NCI-H2081 (cell line): ENCODE measurements at places on chromosomes 5 and 9.

GRCh38 chr9:21669701-21670100, 132.7 kb upstream of the MTAP start:
- no peak for DNase-seq

GRCh38 chr9:133989625-133990365, 2.3 kb downstream of the VAV2 start:
- no peak for DNase-seq

DNA sequence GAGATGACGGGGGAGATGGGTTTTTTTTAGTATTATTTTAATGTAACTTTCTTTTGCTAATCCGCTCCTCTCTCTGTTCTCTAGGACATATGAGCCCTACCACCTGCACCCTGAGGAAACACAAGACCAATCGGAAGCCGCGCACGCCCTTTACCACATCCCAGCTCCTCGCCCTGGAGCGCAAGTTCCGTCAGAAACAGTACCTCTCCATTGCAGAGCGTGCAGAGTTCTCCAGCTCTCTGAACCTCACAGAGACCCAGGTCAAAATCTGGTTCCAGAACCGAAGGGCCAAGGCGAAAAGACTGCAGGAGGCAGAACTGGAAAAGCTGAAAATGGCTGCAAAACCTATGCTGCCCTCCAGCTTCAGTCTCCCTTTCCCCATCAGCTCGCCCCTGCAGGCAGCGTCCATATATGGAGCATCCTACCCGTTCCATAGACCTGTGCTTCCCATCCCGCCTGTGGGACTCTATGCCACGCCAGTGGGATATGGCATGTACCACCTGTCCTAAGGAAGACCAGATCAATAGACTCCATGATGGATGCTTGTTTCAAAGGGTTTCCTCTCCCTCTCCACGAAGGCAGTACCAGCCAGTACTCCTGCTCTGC, 4.8 kb downstream of the MSX2 start:
- DNase-seq: no peak

GRCh38 chr9:8244505-8245092, 445.0 kb upstream of the DMAC1 start:
- DNase-seq: no peak

GRCh38 chr9:137812356-137813023, 65.1 kb upstream of the CACNA1B start:
- no peak for DNase-seq

DNA sequence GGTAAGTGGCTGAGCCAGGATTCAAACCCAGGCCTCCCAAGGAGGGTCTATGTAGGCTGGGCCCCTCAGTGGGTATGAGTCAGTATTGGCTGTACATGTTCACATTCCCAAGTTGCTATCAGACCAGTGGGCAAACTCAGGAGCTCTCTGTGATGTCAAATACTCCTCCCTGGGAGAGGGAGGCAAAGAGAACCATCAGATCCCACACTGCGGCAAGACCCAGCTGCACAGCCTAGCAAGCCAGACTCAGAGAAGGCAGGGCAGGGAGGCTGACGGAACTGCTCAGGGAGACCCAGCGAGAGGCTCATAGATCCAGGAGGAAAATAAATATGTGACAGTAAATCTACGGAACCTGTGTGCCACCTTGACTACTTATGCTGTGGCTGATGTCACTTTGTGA, 42.6 kb upstream of the SAP30L start:
- DNase-seq: no peak

DNA sequence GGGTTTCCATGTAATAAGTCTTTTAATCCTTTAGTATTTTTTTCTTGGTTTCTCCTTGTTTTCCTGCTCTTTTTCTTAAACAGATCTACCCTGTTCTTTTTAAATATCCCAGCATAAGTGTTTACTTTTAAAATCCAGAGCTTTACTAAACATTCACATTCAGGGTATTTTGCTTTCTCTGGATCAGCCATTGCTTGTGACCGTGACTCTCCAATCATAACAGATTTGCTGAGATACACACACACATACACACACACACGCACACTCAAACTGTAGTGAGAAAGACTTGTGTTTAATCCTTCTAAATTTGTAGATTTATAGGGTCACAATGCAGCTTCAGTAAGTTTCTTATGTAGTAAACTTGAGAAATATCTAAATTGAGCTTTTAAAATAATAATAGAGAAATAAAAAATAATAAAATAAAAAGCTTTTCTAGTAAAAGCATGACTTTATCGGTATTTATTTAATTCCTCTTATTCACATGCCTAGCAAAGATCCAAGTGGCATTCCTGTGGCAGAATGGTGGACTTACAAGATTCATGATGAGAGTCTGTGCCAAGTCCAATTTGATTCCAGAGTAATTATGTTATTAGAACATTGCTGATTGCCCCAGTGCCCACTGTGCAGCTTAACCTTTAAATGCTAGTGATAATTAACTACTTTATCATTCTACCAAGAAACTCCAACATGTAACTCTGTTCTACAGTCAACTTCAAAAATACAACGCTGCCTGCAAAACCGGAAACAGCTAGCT, 129.0 kb downstream of the TLE4 start:
- DNase-seq: no peak

GRCh38 chr5:171980792-171981191, 25.6 kb downstream of the FBXW11 start:
- no peak for DNase-seq

GRCh38 chr5:78190402-78190801, 104.1 kb downstream of the AP3B1 start:
- no peak for DNase-seq

DNA sequence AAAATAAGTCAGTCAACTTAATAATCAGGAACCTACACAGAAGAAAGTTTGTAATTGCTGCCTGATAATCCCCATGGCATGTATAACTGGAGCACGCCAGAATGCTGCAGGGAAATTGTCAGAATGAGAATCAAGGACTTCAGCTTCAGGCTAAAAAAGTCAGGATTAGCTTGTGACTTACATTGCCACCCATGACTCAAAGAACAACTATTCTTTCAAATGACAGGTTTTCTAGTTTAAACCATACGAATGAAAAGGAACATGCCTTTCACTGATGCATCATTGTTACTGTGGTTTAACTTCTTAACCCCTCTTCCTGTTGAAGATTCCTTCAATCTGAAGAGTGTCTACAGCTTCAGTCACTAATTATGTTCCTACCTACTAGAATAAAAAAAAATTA, 112.4 kb downstream of the ISL1 start:
- no peak for DNase-seq

- no peak for DNase-seq
Measured at GRCh38 chr9:15121630-15122029, 185.4 kb downstream of the TTC39B start.

DNA sequence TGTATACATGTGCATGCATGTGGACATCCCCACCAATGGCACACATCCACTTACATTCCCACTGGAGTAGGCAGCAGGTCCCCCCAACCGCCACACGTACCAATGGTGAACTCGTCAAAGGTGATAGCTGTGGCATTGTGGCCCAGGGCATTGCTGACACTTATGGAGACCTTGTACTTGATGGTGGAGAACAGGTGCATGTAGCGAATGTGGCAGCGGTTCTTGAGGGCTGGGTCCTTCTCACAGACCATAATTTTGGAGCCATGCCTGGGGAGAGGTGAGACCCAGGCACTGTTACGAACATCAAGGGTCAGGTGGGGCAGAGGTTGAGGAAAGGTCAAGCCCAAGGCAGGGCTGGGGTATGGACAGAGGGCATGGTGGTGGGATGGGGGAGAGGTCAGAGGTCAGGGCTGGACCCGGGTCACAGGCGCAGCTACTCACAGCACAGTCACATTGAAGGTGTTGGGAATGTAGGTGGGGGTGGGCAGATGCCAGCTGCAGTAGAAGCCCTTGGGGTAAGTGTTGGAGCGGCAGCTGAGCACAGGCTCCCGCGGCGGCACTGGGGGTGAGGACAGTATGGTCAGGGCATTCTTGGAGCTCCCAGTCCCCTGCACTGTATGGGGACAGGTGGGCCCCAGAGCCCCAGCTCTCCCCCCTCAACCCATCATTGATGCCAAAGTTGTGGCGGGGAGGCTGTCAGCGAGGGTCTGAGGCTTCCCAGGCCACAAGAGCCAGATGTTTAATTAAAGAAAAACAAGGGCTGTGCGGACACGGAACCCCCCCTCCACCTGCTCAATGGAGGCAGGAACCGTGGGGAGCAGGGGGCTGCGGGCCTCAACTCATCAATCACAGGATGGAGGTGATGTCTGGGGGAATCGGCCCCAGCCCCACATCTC, 31.9 kb downstream of the CNTFR start:
- DNase-seq: no peak

- no peak for DNase-seq
Measured at GRCh38 chr9:36748322-36748899, 175.7 kb downstream of the MELK start.

GRCh38 chr9:111036946-111037345, 1.3 kb downstream of the LPAR1 start:
- DNase-seq: no peak

DNA sequence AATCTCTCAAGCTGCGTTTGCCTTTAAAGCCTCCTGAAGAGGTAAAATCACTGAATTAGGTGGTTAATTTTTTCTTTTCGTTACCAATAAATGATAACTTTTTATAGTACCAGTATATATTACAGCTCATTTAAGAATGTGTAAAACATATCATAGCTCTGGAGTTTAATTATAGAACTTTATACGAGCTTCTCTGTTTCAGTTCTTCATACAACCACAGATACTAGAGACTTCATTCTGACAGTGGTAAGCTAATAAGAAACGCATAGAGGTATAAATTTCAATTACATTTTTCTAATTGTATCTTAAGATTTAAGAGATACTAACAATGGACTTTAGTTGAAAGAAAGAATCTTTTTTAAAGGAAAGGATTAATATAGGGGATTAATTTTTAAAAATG, 73.9 kb downstream of the PBX3 start:
- DNase-seq: no peak

GRCh38 chr5:52656569-52657246, 131.0 kb upstream of the ITGA1 start:
- no peak for DNase-seq

DNA sequence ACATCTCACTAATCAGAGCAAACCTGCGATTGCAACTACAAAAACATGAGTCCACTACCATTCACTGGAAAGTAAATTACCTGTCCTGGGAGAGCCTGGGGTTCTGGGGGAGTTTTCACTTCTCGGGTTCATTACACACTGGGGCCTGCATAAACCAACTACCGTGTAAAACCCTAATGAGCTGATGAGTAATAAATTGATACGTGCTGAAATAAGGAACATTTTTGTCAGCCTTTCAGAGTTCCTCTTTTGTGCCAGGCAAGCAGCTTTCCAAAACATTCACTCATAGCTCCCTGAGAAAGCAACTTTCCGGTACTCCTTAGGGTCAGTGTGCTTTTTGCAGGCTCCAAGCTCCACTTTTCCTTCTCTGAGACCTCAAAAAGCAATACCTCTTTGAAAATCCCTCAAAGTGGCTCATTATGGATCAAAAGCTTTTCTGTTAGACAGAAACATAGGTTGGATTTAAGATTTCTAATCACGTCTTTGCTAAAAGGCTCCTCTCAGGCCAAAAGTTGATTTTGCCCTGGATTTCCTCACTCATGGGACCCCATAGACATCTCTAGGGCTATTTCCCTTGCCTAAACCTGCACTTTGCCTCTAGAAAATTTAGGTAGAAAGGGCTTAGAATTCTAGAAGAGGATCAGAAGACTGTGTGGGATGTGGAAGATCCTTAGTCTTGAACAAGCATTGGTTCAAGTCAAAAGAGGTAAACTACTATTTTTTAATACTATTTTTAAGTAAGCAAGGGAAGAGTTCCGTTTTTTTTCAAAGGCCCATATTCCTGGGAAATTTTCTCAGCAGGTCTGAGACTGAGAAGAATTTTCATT, 74.8 kb downstream of the ST8SIA4 start:
- no peak for DNase-seq

DNA sequence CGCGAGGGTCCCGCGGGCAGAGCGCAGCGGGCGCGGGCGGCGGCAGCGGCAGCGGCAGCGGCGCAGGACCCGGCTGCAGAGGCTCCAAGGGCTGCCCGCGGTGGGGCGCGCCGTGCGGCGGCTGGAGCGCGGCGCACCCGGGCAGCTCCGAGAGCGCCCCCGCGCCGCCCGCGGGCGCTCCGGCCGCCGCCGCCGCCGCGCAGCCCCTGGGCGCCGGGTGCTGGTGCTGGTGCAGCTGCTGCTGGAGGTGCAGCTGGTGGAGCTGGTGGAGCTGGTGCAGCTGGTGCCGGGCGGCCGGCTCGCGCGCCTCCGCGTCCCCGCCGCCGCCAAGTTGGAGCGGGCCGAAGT, 644 bp downstream of the IER5L start:
- no peak for DNase-seq

- DNase-seq: no peak
Measured at GRCh38 chr5:180832638-180833068, 28.4 kb downstream of the ZFP62 start.

- DNase-seq: no peak
Measured at GRCh38 chr9:35998333-35998732, 38.4 kb upstream of the RECK start.

GRCh38 chr9:100066539-100066938, 32.3 kb downstream of the ERP44 start:
- DNase-seq: no peak

- DNase-seq: no peak
Measured at GRCh38 chr9:136992819-136993369, 672 bp downstream of the PAXX start.

GRCh38 chr5:78515670-78516069, 132.9 kb downstream of the LHFPL2 start:
- DNase-seq: no peak

- no peak for DNase-seq
Measured at GRCh38 chr9:97299809-97300414, 7.5 kb upstream of the CCDC180 start.

DNA sequence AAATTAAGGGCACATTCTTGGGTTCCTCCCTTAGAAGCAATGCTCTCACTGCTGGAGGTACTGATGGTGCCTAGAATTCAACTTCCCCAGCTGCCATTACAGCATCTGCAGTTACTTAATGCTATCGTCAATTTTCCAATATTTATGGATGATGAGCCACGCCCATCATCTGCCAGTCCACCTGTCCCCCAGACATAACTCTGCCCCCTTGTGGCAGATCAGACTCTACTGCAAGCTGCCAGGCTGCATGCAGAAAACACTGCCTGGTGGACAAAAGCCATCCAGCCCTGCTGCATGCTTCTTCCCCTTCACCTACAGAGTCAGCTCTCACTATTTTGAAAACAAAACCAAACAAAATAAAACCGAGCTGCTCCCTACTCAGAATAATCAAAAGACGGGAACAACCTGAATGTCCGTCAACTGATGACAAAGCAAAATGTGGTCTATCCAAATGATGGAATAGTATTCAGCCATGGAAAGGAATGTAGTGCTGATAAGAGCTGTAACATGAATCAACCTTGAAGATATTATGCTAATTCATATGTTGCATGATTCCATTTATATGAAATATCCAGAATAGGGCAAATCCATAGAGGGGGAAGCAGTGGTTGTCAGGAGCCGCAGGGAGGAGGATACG, 66.4 kb downstream of the RETREG1 start:
- peak; percentile 76 for DNase-seq

- no peak for DNase-seq
Measured at GRCh38 chr5:141565826-141566570, 52.8 kb downstream of the DIAPH1 start.
